ENCODE measurements at places on chromosomes 13 and 19.

GRCh38 chr19:1068009-1069001 is 1.3 kb downstream of the ARHGAP45 start:
- DNase-seq: peak; percentile 57

DNA sequence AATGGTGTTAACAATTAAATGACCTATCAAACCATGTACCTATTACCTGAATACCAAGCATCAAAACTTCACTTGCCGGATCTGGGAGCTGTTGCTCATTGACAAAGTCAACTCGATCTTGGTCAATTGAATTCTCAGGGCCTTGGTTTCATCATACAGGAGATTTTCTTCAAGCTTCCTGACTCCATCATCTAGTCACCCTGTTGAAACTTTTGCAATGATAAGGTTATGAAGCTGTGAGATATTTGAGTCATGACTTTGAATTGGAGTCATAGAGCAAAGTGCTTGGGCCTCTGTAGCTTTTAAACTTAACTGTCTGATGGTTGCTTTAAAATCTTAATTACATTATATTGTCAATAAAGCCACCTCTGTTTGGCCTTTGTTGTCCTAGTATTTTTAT is 260.9 kb downstream of the COG6 start:
- DNase-seq: no peak

DNA sequence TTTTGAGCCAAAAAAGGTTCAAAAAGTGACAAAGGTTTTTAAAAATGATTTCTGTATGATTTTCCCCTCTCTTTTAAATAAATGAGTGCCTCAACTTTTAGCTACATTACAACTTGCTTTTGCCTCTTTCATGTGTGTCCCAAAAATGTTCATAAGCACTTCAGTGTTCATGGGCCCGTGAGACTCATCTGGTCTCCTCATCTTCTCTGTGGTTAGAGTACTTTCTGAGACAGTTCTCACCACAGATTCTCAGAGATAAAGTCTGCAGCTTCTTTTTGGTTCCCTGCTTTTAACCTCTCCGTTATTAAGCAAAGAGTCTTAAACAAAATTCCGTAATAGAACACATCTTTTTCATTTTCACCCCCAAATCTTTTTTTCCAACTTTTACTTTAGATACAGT is 156.9 kb downstream of the DLEU7 start:
- no peak for DNase-seq

DNA sequence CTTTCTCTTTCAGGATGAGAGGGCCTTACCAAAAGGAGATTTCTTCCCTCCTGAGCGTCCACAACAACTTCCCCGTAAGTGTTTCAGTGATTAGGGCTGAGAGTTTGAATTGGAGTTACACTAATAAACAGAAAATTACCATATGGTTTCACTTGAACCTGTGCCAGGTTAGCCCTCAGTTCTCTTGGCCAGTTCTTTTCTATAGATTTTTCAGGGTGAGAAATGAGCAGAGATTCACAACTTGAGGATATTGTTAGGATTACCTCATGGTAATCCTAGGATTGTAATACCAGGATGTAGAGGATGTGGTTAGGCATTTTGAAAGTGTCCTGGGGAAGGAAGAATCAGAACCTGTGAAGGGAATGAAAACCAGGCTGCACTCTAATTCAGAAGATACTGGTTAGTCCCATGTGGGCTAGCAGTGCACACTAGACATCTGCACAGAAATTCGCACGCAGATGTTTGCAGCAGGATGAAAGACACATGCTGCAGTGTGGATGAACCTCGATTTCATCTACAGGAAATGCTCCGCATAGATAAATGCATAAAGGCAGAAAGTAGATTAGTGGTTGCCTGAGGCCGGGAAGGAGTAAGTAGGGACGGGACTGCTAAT is 24.1 kb downstream of the HNRNPM start:
- no peak for DNase-seq

GRCh38 chr19:1252821-1253513 is 4.6 kb downstream of the MIDN start:
- DNase-seq: peak; percentile 69

DNA sequence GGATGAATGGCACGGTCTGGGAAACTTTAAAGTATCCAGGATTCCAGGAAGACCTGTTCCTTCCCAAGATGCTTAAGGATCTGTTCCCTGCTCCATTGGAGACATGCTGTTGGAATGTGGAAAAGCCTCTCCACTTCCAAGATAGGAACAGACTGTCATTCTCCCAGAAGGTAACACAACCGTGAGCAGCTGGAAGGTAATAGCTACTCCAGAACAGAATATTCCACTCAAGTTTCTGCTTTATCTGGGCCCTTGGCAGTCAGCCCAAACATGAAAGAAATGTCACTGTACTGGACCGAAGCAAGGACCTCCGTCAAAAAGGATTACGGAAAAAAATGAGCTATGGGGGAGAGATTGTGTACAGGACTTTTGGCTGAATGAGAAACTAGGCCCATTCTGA is 420.9 kb upstream of the NBEA start:
- DNase-seq: no peak

DNA sequence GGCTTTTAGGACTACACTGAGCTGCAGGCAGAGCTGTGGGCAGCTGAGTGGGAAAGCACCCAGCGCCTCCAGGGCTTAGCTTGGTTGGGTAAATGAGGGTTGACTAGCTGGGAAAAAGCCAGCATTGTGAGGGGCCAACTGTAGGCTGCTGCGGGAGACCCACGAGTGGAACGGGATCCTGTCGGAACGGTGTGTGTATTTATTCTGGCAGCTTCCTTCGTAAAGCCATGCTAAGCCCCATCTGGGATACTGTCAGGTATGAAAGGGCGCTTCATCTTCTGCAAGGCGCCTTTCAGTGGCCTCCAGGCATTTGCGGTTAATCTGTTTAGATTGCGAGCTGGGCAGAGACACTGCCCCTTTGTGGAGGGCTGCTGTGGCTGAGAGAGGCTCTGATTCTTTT is 39.5 kb upstream of the CNMD start:
- DNase-seq: no peak

DNA sequence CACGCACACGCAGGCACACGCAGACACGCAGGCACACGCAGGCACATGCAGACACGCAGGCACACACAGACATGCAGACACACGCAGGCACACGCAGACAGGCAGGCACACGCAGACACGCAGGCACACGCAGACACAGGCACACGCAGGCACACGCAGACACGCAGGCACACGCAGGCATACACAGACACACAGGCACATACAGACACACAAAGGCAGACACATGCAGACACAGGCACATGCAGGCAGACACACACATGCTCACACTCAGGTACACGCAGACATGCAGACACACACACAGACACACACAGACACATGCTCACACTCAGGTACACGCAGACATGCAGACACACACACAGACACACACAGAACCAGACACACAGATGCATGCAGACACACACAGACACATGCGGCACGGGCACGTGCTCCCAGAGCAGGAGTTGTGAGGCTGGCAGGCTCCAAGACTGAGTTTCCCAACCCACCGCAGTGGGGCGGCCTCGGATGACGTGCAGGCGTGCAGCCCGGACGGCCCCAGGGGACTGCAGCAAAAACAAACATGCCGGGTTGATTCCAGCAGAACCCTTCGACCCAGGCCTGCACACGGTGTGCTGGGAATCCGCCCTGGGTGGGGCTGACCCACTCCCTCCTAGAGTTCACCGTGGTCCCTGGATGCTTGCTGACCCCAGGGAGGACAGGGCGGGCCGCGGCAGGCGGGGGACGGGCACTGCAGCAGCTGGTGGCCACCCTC is 100.0 kb downstream of the GADD45B start:
- DNase-seq: no peak

- DNase-seq: no peak
These were observed 2.0 kb downstream of the EVI5L start for GRCh38 chr19:7832009-7832408.

- DNase-seq: no peak
These were observed 40.0 kb upstream of the TPP2 start for GRCh38 chr13:102556806-102557205.

DNA sequence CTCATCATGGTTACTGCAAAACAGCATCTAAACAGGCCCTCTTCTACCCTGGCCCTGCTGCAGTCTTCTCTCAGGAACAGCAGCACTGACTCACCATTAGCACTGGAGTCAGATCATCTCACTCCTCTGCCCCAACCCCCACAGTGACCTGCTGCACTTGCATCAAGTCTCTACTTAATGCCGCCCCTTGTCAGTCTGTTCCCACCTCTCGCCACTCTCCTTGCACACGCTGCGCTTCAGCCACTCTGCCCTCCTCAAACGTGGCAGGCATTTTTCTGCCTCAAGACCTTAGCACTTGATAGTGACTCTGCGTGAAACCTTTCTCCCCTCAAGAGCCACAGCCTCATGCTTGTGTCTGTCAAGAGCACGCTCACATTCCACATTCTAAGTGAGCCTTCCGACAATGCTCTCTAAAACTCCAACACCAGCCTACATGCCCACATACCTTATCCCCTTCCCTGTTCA is 22.1 kb downstream of the MIPEP start:
- no peak for DNase-seq

DNA sequence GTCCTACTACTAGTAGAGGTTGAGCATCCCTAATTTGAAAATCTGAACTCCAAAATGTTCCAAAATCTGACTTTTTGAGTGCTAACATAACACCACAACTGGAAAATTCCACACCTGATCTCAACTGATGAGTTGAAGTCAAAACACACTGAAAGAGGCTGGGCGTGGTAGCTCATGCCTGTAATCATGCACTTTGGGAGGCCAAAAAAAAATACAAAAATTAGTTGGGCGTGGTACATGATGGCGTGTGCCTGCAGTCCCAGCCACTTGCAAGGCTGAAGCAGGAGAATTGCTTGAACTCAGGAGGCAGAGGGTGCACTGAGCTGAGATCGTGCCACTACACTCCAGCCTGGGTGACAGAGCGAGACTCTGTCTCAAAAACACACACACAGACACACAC is 29.9 kb downstream of the USP12 start:
- DNase-seq: no peak

GRCh38 chr19:46056536-46056935 is 15.7 kb upstream of the IGFL4 start:
- DNase-seq: no peak

- DNase-seq: peak; percentile 33
These were observed 108.7 kb downstream of the TEX29 start for GRCh38 chr13:111429064-111429558.

- no peak for DNase-seq
These were observed 6.6 kb upstream of the EID2 start for GRCh38 chr19:39546599-39546998.

GRCh38 chr13:102399791-102400674 is 1.8 kb downstream of the FGF14 start:
- peak; percentile 17 for DNase-seq

GRCh38 chr13:36666477-36667229 is 7.2 kb upstream of the SERTM1 start:
- no peak for DNase-seq

DNA sequence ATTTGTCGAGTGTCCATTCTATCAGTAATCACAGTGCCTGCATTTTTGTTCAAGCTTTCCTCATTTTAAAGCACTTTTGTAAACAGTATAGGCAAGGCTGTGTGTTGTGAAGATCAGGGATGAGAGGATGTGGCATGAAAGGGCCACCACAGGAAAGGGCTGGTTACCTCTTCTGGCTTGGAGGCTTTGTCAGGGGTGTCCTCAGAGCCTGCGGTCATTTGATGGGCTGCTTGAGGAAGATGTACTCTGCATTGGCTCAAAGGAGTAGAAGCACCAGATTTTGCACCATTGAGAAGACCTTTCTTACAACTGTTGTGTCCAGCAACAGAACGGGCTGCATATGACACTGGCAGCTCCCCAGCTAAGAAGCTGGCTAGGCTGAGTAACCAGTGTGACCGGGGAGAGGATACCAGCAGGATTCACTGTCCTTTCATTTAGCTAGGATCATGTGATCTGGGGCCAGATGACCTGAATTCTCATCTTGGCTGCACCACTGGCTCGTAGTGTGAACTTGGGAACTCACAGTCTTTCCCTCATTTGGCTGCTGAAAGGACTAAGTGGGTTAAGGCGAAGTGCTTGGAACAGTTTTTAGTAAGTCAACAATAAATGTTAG is 380.2 kb downstream of the FGF9 start:
- no peak for DNase-seq

DNA sequence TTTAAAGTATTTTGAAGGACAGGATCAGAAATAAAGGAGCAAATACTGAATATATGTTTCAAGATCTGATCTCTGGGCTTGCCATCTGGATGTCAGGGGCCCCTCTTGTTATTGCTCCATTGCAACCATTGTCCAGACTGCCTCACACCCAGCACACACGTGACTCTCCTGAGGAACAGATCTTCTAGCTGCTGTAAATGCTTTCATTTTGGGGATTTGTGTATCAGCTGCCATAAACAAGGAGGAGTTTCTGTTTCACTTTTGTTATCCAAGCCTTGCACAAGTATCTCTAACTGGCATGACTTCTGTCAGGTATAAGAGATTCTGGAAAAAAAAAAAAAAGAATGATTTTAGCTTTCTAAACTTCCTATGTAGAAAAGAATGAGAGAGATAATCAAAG is 1624.1 kb upstream of the PRR20A start:
- DNase-seq: no peak

- DNase-seq: no peak
These were observed 1.1 kb downstream of the TRIM13 start for GRCh38 chr13:49997955-49998354.

GRCh38 chr19:1428738-1429391 is 9.3 kb upstream of the RPS15 start:
- no peak for DNase-seq

DNA sequence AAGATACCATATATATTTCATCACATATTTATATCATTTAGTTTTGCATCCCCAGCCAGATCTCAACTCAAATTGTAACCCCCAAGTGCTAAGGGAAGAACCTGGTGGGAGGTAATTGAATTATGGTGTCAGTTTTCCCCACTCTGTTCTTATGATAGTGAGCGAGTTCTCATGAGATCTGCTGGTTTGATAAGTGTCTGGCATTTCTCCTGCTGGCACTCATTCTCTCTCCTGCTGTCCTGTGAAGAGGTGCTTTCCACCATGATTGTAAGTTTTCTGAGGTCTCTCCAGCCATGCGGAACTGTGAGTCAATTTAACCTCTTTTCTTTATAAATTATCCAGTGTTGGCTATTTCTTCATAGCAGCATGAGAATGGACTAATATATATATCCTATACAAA is 462.5 kb upstream of the SLITRK5 start:
- no peak for DNase-seq

- DNase-seq: no peak
These were observed 15.2 kb upstream of the THSD1 start for GRCh38 chr13:52421216-52421615.

DNA sequence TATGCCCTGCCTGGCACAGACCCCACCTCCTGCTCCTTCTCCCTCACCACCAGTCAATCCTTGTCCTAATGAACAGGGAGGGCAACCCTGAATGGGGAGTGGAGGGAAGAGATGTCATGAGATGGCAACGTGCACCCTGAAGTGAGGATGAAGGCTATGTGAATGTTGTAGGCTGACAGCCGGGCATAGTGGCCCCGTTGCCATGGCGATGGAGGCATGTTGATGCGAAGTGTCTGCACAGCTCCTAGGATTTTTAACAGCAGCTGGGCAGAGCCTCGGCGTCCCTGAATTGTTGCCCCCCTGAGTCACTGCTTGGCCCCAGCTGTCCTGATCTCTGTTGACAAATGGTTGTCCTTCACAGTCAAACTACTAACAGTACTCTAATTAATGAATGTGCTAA is 4.8 kb upstream of the ALOX5AP start:
- no peak for DNase-seq

- no peak for DNase-seq
These were observed 225.8 kb downstream of the GGACT start for GRCh38 chr13:100362781-100363180.

Data from stimulated activated CD4-positive, alpha-beta T cell treated with anti-CD3 and anti-CD28 coated beads, Interleukin-4, amount 100 ng/mL, for 1 hour (primary cell).